ENCODE measurements at places on chromosomes 6 and 20.

DNA sequence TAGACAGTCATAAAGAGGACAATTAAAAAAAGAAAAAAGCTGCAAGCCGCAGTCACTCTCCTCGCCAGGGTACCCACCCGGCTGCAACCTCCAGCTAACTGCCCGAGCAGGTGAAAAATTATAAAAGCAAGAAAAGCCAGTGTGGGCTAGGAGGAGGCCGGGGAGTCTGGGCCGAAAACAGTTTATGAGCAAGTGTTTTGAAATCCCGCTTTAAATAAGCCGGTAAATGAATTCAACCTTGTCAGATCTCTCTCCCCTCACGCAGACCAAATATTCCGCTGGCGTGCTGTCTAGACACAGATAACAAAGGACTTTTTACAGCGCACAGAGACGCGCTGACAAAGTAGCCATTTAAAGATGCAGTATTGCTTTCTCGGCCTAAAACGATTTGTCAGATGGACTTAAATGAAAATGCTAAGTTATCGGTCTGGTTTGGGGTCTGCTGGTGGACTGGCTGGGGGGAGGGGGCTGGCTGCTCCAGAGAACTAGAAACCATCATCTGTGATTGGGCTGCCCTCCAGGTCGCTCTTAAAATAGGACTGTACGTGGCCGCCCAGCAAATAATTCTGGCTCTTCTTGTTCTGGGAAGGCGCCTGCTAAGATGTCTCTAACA is 24.6 kb downstream of the PMEPA1 start:
- DNase-seq, result no peak

DNA sequence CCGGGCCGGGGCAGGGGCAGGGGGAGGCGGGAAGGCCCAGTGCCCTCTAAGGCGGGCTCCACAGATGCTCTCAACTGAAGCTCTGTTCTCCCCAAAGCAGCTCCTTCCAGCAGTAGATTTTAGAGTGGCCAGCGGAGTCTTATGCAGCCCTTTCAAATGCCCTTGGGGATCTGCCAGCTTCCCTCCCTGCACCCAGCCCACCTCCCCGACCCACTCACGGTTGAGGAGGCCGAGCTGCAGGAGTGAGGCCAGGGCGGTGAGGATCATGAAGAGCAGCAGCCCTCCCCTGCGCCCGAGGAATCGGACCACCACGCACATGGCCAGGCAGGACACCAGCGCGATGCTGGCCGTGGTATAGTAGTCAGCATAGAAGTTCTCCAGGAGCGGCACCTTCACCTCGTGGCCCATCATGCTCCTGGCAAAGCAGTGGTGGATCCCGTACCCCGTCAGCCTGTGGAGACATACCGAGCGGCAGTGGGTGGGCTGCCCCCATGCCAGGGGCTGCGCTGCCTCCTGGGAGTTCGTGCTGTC is 28.0 kb downstream of the PSMG4 start:
- DNase-seq, result no peak

- DNase-seq, result peak; percentile 47
Observed at GRCh38 chr6:29442719-29443118, 3.6 kb downstream of the OR10C1 start.

DNA sequence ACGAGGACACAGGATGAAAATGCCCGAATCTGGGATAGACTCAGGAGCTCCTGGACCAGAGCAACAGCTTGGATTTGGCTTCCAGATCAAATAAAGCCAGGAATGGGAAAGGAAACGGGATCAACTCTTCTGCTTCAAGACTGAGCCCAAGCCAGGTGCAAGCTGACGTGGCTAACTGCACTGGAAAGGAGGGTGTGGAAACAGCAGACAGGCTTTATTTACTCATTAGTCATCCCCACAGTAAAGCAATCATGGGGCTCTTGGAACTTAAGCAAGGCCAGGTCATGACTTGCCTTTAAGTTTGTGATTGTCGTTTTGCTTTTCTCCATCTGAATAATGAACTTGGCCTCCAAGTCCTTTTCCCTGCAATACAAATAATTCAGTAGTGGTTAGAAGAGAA is 45.2 kb downstream of the KIF16B start:
- DNase-seq, result peak; percentile 56

DNA sequence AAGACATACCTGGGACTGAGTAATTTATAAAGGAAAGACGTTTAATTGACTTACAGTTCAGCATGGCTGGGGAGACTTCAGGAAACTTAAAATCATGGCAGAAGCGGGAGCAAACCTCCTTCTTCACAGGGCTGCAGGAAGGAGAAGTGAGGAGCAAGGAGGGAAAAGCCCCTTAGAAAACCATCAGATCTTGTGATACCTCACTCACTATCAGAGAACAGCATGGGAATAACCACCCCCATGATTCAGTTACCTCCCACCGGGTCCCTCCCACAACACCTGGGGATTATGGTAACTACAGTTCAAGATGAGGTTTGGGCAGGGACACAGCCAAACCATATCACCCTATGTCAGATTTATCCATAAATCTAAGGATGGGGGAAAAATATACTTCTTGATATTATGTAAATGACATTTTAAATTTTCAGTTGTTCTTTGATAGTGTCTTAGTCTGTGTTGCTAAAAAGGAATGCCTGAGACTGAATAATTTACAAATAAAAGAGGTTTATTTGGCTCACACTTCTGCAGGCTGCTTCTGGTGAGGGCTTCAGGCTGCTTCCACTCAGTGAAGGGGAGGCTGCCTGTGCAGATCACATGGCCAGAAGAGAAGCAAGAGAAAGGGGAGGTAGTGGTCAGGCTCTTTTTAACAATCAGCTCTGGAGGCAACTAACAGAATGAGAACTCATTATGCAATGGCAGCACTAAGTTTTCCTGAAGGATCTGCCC is 1.2 kb upstream of the MCM9 start:
- DNase-seq, result no peak

- DNase-seq, result no peak
Observed at GRCh38 chr6:46299253-46299652, 128.5 kb upstream of the ENPP5 start.

DNA sequence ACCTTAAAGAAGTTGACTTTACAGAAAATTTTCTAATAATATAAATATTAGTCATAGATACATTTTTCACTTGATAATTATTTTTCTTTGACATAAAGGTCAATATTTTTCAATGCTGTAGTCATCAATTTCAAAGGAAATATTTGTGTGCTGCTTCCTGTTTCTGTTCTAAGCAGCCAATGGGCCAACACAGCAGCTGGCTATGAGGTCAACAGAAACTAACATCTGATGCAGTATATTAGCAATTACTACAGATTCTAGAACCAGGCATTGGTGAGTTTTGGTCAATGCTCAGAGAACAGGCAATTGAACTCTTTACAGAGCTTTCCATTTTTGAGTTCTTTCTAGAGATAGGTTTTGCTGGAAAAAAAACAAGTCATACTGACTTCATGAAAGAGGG is 669.6 kb upstream of the NRSN1 start:
- DNase-seq, result no peak

DNA sequence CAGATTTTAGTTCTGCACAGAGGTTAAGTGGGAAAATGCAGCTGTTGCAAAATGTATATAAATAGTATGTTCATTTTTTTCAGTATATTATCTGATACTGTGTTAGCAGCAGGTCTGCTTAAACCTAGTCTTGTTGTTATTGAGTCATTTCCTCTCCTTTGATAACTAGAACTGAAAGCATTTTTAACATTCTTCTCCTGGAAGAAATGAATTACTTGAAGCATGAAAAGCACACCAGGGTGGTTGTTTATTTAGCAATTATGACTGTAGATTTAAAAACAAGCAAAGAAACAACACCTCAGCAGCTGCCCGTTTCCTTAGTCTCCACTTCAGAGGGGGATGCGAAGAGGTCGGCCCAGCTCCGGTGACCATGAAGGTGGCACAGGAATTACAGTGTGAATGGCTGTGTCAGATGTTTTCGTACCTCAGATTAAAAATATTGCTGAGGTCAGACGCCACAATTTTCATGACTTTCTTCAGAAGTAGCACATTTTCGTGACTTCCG is 53.5 kb downstream of the GOPC start:
- DNase-seq, result peak; percentile 62

DNA sequence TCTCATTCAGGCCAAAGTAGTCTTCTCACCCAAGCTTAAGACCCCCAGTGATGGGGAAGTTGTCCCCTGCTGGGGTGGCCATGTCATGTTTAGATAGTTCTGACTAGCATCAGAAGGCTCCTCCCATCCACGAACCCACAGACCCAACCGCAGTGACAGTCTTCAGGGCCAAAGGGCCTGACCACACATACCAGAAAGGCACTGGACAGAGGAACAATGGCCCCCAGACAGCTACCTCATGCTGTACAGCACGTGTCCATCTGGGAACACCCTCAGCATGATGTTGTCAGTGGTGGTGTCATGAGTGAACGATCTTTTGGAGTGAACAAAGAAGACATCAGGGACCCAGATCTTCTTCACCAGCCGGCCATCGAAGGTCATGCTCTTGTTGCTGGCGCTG is 46.3 kb downstream of the GABRR2 start:
- DNase-seq, result no peak

- no peak for DNase-seq
Observed at GRCh38 chr20:44839481-44839880, 29.1 kb upstream of the RIMS4 start.

DNA sequence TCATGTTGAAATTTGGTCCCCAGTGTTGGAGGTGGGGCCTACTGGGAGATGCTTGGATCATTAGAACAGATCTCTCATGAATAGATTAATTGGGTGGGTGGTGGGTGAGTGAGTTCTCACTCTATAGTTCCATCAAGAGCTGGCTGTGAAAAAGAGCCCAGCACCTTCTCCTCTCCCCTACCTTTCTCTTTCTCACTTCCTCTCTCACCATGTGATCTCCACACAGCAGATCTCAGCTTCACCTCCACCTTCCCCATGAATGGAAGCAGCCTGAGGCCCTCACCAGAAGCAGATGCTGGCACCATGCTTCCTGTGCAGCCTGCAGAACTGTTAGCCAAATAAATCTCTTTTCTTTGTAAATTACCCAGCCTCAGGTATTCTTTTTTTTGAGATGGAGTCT is 12.9 kb upstream of the GMNN start:
- DNase-seq, result no peak

GRCh38 chr6:140175486-140175885 is 801.0 kb upstream of the CITED2 start:
- no peak for DNase-seq

- no peak for DNase-seq
Observed at GRCh38 chr20:4944518-4945313, 56.6 kb downstream of the SLC23A2 start.

- DNase-seq, result no peak
Observed at GRCh38 chr6:73823832-73824231, 127.8 kb downstream of the CD109 start.

DNA sequence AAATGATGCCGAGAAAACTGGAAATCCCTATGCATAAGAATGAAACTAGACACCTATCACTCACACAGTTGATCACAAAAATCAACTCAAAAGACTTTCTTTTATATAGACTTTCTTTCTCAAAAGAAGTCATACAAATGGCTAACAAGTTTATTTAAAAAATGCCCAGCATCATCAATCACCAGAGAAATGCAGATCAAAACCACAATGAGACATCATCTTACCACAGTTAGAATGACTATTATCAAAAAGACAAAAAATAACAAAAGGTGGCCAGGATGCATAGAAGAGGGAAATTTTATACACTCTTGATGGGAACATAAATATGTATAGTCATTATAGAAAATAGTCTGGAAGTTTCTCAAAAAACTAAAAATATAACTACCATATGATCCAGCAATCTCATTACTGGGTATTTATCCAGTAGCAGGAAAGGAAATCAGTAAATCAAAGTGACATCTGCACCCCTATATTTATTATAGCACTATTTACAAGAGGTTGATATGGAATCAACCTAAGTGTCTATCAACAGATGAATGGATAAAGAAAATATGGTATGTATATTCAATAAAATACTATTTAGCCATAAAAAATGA is 3.4 kb upstream of the RNF217 start:
- DNase-seq, result no peak

- DNase-seq, result peak; percentile 61
Observed at GRCh38 chr20:52047811-52048764, 143.5 kb downstream of the ZFP64 start.

DNA sequence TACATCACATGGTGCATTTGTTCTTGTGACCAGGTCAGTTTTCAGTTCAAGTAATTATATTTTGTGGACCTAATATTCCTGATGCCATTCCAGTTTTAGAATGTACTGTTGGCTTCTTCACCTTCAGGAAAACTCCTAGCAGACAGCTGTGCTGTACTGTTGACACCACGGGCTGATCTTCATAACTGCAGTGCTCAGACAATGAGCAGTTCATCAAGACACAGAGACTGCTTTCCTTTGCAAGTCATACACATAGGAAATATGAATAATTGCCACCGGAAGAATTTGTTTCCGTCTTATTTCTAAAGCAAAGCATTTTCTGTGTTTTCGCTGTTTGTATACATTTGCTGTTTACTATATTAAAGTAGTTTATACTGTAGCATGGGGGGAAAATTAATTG is 89.8 kb downstream of the C6orf118 start:
- no peak for DNase-seq

GRCh38 chr6:139148557-139149235 is 13.8 kb downstream of the HECA start:
- DNase-seq, result no peak

Measured in adipocyte (in vitro differentiated cells).